MG63 (cell line): ENCODE measurements at places on chromosomes 16 and 17. TPM values are rescaled to one million over a fixed set of nuclear protein-coding genes. Genes with fewer than 3 reads are reported as not detected.

DNA sequence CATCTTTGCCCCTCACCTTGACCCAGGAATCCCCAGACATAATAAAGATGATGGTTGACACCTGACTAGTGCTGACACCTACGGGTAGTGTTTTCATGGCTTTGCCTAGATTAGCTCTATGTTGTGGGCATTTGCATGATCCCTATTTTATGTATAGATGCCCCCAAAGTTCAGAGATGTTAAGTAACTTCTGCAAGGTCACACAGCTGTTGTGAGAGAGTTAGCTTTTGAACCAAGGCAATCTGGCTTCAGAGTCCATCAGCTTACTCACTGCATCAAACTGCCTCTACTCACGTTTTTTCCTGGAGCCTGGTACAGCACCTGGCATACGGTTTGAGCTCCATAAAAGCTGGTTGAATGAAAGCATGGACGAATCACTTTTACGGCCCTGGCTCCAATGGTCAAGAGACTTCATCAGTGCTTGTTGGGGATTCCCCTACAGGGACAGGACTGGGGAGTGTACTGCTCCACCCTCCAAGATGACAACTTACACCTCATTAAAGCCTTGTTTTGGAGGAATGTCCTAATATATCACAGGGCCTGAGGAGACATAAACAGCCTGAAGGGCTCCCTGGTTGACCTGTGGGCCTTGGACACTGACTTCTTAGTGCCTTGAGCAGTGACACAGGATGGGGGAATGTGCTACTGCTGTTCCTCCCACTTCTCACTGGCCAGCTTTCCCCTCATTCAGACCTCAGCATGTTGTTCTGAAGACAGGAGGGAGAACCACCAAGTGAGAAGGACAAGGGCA, 193.2 kb upstream of the ASIC2 start:
- no peak for DNase-seq

GRCh38 chr17:74770498-74771318, 5.4 kb downstream of the NAT9 start:
- DNase-seq: no peak

DNA sequence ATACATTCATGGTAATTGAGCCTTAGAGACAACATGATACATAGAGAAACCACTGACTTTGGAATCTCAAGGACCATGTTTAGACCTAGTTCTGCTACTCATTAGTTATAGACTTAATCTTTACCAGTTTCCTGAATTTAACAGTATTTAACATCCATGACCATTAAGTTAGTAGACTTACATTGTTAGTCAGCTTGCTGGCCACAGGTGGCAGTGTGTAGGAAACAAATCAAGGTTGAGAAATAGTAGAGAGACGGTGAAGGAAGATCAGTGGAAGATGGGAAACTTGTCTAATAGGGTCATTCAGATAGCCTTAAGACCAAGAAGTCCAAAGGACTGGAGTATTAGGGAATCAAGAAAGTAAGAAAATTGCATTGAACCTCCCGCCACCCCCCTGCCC, 31.0 kb downstream of the OMG start:
- DNase-seq: no peak

GRCh38 chr16:86145669-86146068, 246.7 kb downstream of the IRF8 start:
- no peak for DNase-seq

Gene XYLT1
- 6.6 and 7.3 TPM in 2 replicates for total RNA-seq

DNA sequence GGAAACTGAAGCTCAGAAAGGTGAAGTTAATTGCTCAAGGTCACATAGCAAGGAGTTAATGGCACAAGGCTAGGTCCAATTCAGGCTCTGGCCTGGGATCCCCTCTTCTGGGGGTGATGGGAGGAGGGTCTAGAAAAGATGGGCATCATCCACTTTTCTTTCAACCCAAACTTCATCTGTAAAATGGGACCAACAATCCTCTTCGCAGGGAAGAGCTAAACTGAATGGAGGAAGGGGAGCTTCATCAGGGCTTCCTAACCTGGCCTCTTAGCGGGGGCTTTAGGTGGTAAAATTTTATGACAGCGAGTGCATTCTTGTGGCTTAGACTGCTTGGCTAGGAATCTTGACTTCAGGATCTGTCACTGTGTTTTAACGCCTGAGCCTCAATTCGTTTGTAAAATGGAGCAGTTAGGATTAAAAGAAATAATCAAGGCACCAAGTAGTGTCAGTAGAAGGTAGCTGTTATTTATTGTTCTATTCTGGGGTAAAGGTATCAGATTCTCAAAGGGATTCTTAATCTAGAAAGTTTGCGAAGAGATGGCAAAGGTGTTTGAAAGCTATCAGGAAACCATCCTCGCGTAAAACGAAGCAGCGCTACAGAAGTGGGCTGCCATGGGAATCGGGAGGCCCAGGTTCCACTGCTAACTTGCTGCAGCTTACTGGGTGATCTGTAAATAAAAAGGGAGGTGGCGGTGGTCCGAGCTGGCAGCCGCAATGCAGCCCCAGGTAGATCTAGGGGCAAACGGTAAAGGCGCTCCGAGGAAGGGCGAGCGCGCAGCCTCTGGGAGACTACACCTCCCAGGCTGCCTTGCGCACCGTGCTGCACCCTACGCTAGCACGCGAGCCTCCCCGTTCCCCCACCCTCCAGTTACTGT, 1.5 kb upstream of the SRCAP start:
- peak; percentile 99 for DNase-seq

Gene CYB5B
- 45.2 and 48.9 TPM in 2 replicates for total RNA-seq

Gene GRAPL
- total RNA-seq: not detected in 2 replicates

Gene PYDC1
- total RNA-seq: not detected in 2 replicates

- no peak for DNase-seq
Measured at GRCh38 chr16:13684819-13685563, 235.0 kb upstream of the ERCC4 start.

DNA sequence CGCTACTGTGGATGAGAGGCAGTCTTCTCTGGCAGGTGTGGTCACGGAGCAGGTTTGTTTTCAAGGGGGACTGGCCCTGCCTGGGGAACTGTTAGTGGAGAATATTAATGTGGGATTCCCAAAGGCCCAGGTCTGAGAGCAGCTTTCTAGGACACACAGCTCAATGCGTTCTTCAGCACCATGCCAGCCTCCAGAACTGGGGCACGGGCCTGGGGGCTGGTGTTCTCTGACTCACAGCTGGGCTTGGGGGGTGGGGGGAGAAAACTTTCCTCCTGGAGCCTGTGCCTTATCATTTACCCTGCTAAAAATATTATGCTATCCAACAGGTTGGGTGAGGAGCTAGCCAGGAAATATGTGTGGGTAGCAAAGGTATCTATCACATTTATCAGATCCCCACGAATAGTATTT, 13.5 kb upstream of the LHX1 start:
- no peak for DNase-seq

DNA sequence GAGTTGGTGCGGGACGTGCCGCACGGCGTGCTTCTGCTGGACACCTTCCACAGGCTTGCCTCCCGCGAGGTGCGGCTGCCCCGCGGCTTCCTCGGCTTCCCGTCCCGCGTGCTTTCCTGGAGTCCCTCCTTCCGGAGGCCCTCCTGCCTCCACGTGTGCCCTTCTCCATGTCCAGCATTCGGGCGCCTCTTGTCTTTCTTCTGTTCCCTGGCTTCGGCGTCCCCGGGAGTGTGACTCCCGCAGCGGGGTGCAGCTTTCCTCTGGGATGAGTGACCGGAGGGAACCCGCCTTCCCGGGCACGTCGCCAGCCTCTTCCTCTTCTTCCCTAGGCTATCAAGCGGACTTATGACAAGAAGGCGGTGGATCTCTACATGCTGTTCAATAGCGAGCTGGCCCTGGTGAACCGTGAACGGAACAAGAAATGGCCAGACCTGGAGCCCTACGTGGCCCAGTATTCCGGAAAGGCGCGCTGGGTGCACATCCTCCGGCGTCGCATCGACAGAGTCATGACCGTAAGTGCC, 23.0 kb downstream of the DNAH2 start:
- DNase-seq: no peak

DNA sequence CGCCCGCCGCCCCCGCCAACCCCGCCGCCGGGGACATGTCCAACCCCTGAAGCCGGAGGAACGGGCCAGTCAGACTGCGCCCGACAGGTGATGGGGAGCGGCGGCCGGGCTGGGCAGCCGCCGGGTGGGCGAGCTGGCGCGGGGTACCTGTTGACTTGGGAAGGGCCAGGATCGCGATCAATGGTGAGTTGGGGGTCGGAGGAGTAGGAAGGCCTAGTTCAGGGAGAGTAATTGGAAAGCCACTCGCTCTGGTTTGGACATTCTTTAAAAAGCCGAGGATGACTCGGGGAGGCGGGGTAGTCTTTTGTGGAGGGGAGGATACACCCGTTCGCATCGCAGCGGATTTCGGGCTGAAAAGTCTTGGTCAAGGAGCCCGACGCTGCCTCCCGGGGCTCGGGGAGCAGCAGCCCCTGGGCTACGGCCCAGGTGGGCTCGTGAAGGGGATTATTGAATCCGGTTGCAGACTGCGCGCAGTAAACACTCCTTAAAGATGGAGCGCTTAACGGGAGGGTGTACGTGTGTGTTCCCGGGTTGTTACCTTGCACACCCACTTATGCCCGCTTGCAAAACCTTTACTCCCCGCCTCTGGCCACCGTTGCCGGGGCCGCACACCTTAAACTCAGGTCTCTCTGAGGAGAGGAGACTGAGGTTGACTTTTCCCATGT, 123.8 kb downstream of the GOSR1 start:
- DNase-seq: no peak

GRCh38 chr16:87812200-87812656, 46.4 kb upstream of the KLHDC4 start:
- DNase-seq: no peak

Gene NR1D1
- total RNA-seq: 0.07 and 1.3 TPM in 2 replicates
